ENCODE measurements at places on chromosomes 5 and 9.
A peak's percentile ranks its signal among the peaks of the same experiment; 100 is the strongest.

GRCh38 chr9:136532799-136533774, 12.8 kb downstream of the NOTCH1 start:
- peak; percentile 54 for DNase-seq

- no peak for DNase-seq
These were observed 24.7 kb downstream of the GOLGA2 start for GRCh38 chr9:128250839-128251731.

DNA sequence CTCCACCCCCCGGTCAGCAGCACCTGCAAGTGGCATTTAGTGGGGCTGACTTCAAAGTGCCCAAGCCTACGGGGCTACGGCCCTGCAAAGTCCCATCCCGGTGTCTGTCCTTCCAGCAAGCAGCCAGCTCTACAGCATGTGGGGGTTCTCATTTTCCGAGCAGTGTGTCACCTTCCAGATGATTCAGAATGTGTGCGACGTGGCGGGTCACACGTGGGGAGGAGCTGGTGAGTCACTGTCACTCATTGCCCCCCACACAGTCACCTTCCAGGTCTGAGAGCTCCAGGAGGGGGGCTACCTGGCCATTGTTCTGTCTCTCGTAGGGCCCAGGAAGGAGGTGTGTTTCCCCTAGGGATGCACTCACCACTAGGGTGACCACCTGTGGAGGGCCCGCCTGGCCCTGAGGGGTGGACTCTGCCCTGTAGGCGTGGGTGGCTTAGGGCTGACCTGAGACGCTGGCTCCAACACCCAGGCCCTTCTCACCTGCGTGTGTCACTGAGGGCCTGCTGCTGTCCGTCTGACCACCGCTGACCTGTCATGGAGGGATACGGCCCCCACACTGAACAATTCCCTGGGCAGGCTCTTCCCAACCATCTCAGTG, 70.2 kb downstream of the SEMA4D start:
- DNase-seq = peak; percentile 51

GRCh38 chr5:3331819-3332218, 263.8 kb upstream of the IRX1 start:
- DNase-seq = no peak

DNA sequence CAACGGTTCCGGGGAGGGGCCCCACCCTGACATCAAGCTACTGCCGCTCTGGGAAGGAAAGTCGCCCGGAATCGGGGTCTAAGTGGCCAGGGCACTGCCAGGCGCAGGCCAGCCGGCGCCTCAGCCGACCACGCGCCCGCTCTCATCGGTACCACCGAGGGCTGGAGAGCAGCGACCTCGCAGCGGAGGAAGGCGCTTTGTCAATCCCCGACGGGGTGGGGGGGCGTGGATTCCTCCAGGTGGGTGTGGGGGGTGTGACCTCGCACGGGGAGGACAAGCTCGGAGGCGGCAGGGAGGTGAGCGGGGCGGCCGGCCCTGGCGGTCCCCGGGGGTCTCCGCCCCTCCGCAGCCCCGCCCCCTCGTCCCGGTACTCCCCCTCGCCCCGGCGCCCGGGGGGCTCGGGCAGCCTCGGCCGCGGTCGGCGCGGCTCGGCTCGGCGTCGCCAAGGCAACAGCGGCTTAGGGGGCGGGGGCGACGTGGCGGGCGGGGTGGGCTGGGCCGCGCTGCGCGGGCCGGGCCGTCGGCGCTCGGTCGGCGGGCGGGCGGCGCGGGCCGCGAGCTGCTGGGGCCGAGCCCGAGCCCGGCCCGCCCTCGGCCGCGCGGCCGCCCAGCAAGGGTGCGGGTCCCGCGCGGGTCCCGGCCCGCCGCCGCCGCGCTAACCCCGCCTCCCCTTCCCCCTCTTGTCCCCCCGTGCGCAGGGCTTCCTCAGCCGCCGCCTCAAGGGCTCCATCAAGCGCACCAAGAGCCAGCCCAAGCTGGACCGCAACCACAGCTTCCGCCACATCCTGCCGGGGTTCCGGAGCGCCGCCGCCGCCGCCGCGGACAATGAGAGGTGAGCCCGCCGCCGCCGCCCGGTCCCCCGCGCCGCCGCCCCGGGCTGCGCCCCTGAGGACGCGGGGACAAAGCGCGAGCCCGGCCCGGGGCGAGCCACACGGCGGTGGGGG, 47.5 kb downstream of the DAB2IP start:
- DNase-seq = no peak
